B cell (primary cell): ENCODE measurements at places on chromosomes 3 and 15.

DNA sequence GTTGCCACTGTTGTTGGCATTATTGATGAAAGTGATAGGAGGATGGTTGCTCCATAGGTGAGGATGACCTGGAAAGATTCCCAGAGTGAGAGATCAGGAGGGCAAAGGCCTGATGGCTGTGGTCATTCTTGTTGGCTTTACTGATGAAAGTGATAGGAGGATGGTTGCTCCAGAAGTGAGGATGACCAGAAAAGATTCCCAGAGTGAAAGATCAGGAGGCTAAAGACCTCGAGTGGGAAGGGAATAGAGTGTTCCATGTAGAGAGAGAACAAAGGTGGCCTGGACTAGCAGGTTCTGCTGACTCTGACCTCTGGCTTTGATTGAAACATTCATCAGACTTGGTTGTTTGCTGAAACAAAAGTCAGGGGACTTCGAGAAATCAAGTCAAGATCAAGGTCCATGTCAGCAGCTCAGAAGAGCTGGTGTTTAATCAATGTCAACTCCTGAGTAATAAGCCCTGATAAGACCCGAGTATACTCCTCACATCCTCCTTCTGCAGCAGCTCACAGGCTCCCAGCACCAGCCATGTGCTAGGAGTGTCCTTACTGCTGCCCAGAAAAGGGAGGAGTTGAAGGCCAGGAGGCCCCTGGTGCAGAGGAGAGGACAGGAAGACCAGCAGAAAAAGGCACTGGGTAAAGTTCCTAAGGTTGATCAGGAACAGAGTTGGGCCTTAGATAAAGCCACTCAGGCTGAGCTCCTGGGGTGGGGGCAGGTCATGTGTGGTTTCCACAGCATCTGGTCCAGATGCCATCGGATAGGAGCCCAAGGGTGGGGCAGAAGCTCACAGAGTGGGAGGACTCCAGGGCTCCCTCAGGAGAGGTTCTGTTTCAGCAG lies 19.9 kb downstream of the CYP8B1 start:
- DNase-seq = no peak

- no peak for DNase-seq
Observed at GRCh38 chr3:183159333-183159732, 3.2 kb downstream of the LAMP3 start.

GRCh38 chr3:125300416-125300815 lies 74.7 kb downstream of the ZNF148 start:
- DNase-seq = no peak

GRCh38 chr3:122004991-122005565 lies 17.0 kb downstream of the ILDR1 start:
- DNase-seq = peak; percentile 68

DNA sequence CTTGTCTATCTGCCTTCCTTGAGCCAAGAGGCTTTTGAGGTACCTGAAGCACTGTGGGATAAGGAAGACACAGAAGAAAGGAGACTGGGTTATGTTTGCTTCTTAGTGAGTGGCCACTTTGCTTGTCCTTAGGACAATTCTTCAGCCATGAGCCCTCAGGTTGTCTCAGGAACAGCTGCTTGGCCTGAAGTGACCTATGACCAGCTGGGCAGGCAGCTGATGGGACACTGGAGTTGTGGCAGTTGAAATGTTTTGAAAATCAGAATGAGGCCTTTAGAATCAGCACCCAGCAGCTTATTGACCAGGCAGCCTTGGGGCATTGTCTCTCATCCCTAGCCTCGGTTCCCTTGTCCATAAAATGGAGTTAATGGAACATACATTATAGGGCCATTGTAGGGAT lies 37.0 kb downstream of the RBP2 start:
- no peak for DNase-seq

GRCh38 chr15:59306520-59307164 lies 66.0 kb downstream of the MYO1E start:
- no peak for DNase-seq

GRCh38 chr15:84812842-84813241 lies 4.3 kb upstream of the ALPK3 start:
- DNase-seq = no peak

DNA sequence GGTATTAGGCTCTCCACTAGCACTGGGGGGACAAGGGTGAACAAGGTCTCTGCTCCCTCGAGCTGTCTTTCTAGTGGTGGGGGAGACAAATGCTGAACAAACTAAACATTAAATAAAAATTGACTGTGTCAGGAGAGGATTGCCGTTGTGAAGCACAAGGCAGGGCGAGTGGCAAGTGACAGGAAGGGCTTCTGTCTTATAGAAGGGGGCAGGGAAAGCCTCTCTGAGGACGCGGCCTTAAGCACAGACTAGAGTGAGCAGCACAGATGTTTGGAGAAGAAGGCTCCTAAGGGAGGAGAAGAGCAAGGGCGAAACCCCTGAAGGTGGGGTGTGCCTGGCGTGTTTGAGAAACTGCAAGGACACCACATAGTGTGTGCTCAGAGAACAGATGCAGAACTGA lies 50.9 kb upstream of the ATP2B2 start:
- DNase-seq = no peak

DNA sequence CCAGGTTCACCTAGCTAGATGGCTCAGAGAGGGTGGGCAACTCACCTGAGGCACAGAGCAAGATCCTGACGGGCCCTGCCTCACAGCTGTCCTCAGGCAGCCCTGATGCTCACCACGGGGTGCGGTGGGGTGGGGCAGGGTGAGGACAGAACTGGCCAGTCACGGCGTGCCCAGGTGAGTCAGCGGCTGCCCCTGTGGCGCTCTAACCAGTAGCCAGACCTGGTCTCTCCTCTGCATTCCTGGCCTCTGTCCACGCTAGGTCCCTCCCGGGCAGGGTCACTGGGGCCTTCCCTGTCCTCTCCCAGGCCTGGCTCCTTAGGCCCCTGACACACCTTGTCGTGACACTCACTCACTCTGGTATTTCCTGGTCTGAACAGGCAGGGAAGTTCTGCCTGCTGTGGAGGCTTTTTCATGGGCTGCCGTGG lies 901 bp downstream of the ALS2CL start:
- DNase-seq = peak; percentile 31

DNA sequence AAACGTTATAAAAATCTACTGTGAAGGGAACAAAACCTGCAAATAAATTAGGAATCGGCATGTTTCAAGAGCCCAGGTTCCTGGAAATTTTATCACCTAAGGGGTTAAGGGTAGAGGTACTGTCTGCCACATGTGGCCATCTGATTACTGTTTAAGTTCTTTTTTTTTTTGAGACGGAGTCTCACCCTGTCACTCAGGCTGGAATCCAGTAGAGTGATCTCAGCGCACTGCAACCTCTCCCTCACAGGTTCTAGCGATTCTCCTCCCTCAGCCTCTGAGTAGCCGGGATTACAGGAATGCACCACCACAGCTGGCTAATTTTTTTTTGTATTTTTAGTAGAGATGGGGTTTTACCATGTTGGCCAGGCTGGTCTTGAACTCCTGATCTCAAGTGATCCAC lies 35.8 kb downstream of the UQCC5 start:
- DNase-seq = no peak

- no peak for DNase-seq
Observed at GRCh38 chr15:40061212-40061901, 22.4 kb upstream of the SRP14 start.

GRCh38 chr15:95869920-95870319 lies 460.6 kb upstream of the NR2F2 start:
- no peak for DNase-seq

- no peak for DNase-seq
Observed at GRCh38 chr3:121737644-121738043, 11.9 kb downstream of the GOLGB1 start.

DNA sequence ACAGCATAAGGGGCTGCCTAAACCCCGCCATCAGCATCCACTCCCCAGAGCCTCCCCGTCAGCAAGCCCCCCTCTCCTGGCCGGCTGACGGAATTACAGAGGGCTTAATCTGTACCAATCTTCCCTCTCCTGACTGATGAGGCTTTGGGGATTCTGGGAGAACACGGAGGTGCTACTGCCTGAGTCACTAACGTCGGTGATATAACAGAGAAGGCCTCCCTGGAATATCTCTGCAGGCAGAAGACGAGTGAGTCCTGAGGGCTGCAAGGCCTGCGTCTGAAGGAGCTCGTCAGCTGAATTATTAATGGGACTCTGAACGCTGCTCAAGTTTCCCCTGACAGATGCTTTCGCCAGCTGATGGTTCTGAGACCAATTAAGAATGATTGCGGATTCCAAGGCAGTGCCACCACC lies 147.7 kb downstream of the XXYLT1 start:
- DNase-seq = no peak

GRCh38 chr3:11091791-11092190 lies 62.5 kb upstream of the HRH1 start:
- DNase-seq = no peak

- no peak for DNase-seq
Observed at GRCh38 chr15:66891776-66892175, 173.6 kb upstream of the SMAD3 start.

DNA sequence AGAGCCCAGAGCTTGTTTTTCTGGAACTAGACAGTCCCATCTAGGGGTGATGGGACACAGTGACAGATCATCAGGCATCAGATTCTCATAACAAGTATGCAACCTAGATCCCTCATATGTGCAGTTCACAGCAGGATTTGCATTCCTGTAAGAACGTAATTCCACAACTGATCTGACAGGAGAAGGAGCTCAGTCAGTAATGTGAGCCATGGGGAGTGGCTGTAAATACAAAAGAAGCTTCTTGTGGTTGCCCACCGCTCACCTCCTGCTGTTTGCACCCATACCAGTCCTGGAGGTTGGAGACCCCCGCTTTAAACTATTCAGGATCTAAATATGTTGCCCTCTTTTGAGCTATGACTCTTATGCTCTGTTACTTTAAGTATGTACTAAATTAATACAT lies 167.3 kb downstream of the ALCAM start:
- no peak for DNase-seq

- DNase-seq = no peak
Observed at GRCh38 chr3:72768481-72768880, 79.8 kb downstream of the SHQ1 start.

- no peak for DNase-seq
Observed at GRCh38 chr15:90691369-90691768, 25.8 kb upstream of the BLM start.

DNA sequence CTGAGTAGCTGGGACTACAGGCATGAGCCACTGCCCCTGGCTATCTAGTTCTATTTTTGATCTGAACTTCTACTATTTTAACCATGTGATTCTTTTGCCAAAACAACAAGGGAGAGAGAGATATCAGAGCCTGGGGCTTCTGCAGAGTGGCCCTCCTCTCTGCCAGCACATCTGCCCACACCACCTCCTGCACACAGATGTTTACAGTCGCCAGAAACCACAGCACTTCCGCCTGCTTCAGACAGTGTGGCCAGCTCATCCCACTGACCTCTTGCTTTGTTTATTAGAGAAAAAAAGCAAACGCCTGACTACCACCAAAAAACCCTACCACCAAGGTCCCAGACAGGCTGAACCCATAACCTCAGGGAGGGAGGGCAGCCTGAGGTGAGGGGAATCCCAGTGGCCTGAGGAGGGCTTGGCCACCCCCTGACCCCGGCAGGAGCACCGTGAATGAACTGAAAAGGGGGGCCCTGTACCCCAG lies 85.9 kb upstream of the ABHD2 start:
- no peak for DNase-seq

- no peak for DNase-seq
Observed at GRCh38 chr3:60096403-60096802, 1046.6 kb upstream of the CFAP20DC start.

GRCh38 chr3:50127251-50127691 lies 27.9 kb upstream of the SEMA3F start:
- DNase-seq = no peak

GRCh38 chr3:46907271-46907670 lies 29.8 kb downstream of the PTH1R start:
- no peak for DNase-seq

DNA sequence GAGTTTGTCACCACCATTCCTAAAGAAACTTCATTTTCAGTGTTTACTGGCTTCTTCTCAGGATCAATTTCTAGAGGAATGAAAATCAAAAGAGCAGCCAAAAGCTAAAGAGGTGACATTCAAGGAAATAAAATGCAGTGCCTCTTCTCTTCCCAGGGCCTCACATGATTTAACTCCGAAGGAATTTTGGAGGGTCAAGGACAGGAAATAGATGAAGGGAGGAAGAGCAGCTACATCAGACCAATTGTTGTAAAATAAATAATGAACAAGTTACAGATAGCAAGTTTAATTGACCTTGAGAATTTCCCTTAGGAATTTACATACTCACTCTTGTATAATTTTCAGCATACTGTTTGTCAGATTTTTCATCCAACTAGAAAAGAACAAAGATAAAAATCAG lies 78.1 kb downstream of the LRRFIP2 start:
- no peak for DNase-seq

DNA sequence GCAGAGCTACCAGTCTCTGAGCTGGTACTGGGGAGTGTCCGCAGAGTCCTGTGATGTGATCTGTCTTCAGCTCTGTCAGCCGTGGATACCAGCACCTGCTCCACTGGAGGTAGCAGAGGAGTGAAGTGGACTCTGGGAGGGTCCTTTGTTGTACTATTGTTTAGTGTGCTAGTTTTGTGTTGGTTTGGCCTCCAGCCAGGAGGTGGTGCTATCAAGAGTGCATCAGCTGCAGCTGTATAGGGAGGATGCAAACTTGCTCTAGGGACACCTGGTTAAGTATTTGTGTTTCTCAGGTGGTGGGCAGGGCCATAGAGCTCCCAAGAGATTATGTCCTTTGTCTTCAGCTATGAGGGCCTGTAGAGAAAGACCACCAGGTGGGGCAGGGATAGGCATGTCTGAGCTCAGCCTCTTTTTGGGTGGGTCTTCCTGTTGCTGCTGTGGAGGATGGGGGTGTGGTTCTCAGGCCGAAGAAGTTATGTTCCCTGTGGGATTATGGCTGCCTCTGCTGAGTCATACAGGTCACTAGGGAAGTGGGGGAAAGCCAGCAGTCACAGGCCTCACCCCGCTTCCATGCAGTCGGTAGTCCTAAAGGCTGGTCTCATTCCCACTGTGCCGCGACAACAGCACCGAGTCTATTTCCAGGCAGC lies 443.2 kb upstream of the TBL1XR1 start:
- DNase-seq = no peak

GRCh38 chr3:7630351-7630911 lies 769.5 kb downstream of the GRM7 start:
- no peak for DNase-seq

GRCh38 chr3:78906245-78906644 lies 861.6 kb downstream of the ROBO1 start:
- DNase-seq = no peak

DNA sequence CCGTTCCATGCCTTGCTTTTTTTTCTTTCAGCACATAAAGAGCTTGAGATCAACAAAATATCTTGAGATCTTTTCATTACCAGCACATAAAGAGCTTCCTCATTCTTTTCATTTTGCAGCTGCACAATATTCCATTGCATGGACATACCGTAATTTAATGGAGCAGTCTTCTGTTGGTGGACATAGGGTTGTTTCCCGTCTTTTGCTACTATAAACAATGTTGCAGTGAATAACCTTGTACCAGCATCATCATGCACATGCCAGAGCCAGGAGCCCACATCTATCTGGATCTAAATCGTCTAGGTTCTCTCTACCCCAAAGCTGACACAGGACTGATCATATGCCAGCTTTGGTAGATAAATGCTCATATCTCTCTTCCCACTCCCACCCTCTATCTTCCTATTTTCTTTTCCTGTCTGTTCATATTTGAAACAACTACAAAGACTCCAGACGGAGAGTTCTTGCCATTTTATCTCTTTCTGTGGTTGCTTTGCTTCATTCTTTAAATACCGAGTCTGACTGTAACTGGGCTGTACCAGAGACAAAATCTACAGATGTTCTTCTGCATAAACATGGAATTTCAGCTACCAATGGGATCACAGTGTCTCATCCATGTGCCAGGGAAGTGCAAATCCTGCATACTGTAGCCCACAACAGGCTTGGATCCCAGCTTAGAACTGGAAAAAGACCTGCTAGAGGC lies 47.1 kb upstream of the AKAP13 start:
- no peak for DNase-seq

GRCh38 chr15:67244971-67245478 lies 9.4 kb downstream of the AAGAB start:
- DNase-seq = no peak
